Stimulated activated naive CD4-positive, alpha-beta T cell treated with Interleukin-2 at 50 U/mL for 16 hours (primary cell): ENCODE measurements at places on chromosomes 2 and 18.

- no peak for DNase-seq
Observed at GRCh38 chr2:49935449-49935848, 781.1 kb upstream of the FSHR start.

DNA sequence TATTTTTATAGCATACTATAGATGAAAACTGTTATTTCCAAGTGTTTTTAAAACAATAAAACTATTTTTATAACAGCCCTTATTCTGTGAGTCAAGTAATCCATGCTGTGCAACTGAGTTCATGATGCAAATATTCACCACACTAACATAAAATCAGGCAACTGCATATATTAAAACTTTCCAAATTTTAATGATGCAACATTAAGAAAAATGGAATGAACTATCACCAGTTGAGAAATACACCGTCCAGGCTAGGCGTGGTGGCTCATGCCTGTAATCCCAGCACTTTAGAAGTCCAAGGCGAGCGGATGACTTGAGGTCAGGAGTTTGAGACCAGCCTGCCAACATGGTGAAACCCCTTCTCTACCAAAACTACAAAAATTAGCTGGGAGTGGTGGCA is 114.5 kb downstream of the CDH2 start:
- no peak for DNase-seq

DNA sequence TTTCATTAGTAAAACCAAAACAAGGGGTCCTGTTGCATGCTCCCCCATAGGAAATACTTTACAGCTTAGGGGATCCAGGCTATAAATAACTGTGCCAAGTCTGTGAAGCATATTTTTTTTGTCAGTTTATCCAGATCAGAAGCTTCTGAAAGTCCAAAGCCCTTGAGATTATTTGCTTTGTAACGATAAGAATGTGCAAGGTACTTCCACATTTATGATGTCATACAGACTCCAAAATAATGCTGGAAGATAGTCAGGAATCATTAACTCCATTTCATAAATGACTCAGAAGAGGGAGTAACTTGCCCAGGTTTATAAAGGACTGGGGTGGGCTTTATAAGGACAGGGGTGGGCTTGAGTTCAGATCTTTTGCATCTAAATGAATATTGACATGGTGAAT is 29.3 kb downstream of the RDH14 start:
- DNase-seq, result no peak

- no peak for DNase-seq
Observed at GRCh38 chr2:27353762-27354596, 2.6 kb downstream of the GTF3C2 start.

DNA sequence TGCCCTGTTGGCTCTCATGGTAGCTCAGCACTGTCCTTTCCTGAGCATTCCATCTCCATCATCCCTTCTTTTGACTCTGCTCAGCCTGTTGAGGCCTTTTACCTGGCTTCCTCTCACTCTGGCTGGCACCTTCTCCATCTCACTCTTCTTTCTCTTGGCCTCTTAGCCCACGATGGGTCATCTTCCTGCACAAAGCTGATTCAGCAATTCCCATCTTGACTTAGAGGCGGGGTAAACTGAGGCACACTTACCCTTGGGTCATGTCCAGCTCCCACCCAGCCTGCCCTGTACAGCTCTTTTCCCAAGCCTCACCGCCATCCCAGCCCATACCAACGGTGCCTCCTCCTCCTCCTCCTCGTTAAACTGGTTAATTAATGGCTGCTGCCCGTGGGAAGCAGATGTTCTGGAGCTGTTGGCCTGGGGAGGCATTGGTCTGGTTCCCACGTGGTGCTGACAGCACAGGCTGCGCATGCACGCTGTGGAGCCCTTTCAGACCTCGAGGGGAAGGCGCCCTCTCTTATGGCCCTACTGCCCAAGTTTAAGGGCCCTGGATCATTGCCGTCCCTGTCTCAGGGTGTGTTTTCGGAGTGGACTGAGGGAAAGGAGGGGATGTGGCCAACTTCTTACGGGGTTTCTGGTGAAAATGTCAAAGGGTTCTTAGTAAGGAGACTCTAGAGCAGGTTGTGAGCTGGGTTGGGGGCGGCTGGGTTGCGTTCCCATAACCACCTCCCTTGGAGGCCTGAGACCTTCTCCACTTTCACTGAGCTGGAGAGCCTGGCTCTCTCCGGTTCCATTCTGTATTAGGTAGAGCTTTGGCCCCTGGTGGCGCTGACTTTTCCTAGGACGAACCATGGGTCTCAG is 10.9 kb downstream of the WNT10A start:
- DNase-seq, result no peak

GRCh38 chr18:9763157-9763556 is 55.1 kb downstream of the RAB31 start:
- no peak for DNase-seq

DNA sequence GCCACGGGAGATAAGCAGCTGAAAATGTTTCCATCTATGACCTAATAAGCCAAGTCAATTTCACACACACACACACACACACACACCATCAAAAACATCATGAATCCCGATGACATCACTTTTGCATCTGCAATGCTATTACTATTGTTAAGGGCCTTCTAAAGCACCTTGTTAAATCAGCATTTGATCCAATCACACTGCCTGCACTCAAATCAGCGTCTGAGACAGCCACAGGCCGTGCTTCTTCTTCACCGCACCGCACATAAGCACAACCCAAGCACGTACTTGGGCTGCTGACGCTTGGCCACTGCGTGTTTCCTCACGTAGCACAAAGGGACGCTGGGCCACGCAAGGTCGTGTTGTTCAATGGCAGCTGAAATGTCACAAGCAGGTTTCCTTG is 15.8 kb upstream of the MTCL1 start:
- no peak for DNase-seq

DNA sequence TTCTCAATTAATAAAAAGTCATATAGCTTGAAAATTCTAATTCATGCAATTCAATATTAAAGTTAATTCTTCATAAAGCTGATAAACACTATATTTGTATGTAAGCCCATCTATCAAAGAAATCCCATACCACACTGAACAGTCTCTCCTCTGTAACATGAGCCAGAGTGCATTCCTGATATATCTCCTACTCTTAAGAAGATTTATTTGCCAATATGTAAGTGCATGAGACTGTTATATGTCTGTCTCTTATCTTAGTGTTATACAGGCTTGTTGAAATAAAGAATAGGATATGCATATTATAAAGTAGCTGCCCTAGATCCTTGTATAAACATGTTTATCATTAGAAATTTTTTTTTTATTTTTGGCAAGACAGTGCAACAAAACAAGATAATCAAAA is 40.4 kb upstream of the TTC32 start:
- DNase-seq, result no peak

DNA sequence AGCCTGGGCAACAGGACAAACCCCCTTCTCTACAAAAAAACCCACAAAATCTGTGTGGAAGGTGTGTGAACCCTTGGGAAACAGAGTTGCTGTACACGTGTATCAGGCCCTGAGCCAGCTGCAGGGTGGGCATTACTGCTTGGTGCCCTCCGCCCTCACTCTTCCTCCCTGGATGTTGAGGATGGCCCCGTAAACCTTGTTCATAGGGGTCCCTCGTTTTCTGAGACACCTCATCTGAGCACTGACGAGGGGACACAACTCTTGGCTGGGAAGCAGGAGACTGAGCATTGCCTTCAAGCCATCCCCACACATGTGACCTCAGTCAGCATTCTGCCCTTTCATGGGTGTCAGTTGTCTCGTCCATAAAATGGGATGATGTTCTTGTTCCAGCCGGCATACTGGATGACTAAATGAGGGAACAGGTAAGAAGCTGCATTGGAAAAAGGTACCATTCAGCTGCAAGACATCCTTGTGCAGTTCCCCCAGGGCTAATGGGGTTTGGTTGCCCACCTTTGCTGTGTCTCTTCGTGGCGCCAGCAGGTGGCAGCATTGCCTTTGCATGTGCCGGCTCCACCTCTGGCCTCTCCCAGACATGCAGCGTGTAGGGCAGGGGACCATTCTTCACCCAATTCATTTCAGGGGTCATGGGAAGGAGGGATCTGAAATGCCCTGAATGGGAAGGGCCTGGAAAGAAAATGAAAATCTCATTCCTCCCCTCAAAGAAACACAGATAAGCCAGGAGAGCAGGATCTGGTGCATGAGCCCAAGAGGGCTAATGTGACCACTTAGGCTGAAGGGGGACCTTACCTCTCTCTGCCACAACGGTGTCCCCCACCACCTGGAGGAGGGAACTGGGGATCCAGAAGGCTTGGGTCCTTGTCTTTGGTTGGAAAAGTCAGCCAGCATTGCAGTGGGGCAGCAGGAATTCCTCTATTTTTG is 36.4 kb upstream of the HAAO start:
- peak; percentile 59 for DNase-seq
